Stimulated activated CD8-positive, alpha-beta memory T cell treated with anti-CD3 and anti-CD28 coated beads, Interleukin-4, amount 100 ng/mL, for 48 hours (primary cell): ENCODE measurements at places on chromosomes 3 and 15.

DNA sequence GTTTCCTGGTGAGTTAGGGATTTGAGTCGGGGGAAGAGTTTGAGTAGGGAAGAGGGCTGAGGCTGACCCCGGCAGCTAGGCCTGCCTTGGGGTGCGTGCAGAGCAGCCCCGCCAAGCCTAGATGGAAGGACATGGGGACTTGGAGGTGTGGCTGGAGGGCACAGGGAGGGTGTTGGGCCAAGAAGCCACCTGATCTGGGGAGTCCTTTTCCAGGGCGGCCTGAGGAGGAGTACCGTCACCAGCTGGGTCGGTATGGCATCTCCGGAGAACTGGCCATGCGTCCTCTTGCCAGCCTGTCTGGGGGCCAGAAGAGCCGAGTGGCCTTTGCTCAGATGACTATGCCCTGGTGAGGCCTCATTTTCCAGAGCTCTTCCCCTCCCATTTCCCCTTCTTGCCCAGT lies 6.9 kb downstream of the ABCF3 start:
- no peak for DNase-seq

DNA sequence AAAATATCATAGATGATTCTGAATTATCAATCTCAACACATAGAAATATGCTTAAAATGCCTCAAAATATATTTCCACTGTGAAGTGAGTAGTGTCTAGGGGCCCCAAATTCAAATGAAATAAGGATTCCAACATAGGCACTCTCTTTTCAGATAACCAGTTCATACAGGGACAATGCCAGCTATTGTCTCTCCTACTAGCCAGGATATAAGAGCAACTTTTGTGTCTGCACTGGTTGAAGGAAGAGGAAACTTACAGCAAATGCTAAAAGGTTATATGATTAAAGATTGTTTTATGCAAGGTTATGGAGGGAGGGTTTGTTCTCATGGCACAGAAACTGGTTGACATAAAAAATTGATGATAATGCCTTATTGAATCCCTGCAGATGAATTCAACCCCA lies 579.4 kb upstream of the ALCAM start:
- DNase-seq = no peak

DNA sequence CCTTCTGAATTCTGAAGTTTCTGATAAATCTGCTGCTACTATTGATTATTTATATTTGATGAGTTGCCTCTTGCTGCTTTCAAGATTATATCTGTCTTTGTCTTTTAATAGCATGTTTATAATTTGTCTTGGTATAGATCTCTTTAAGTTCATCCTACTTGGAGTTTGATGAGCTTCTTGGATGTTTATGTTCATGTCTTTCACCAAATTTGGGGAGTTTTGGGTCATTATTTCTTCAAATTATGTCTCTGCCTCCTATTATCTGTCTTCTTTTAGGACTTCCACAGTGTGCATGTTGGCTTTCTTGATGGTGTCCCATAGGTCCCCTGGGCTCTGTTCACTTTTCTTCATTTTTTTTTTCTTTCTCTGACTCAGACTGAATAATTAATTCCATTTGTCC lies 32.3 kb upstream of the EDEM1 start:
- no peak for DNase-seq

- DNase-seq = no peak
These were observed 294.5 kb downstream of the C3orf38 start for GRCh38 chr3:88444251-88444650.

DNA sequence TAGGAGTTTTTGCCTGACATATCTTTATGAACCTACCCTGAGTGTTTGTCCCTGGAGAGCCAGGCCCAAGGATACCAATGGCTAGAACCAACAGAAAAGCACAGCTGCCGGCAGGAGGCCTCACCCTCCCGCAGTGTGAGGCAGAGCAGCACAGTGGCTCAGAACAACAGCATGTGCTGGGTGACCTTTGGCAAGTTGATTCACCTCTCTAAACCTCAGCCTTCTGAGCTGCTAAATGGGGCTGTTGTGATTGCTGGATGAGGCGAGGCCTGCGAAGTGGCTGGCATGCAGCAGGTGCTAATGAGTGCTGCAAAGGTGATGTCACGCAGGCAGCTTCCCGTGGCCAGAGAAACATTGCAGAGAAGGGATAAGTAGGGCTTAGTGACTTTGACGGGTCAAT lies 23.3 kb downstream of the IDH2 start:
- no peak for DNase-seq

- DNase-seq = no peak
These were observed 1.2 kb upstream of the ARHGEF26 start for GRCh38 chr3:154119951-154120350.

DNA sequence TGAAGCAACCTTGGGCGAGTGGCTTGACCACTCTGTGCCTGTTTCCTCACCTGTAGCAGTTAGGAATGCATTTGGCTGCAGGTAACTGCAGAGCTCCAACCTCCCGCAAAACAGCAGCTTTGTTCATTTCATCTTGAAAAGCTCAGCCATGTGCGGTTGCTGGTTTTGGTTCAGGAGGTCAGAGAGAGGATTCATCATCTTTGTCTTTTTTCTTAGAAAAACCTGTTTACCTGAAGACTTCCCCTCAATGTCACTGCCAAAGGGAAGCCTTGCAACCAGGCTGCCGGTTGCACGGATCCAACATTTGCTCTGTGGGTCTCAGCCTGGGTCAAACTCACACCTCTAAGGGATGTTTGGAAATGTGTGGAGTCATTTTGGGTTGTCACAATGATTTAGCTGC lies 16.4 kb upstream of the FURIN start:
- no peak for DNase-seq

DNA sequence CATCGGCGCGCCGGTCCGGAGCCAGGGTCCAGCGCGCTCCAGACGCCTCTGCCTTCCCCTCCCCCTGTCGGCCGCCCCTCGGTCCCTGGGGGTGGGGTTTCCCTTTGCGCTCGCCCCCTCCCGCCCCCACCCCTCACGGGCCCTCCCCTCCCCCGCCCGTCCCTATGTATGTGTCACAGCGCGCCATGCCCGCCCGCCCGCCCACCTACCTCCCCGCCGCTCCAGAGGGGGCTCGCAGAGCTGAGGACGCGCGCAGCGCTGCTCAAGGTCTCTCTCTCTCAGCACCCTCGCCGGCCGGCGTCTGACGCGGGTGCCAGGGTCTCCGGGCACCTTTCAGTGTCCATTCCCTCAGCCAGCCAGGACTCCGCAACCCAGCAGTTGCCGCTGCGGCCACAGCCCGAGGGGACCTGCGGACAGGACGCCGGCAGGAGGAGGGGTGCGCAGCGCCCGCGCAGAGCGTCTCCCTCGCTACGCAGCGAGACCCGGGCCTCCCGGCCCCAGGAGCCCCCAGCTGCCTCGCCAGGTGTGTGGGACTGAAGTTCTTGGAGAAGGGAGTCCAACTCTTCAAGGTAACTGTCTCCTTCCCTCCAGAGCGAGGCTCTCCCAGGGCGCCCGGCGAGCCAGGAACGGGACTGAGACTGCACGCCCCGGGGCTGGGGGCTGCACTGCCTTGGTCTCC lies at the start of gene ACAN:
TSS of gene ACAN (plus strand) at position 196 of the 679 bp plus-strand sequence. CDS start 32,771 bp downstream, outside the sequence.
- DNase-seq = no peak

- DNase-seq = no peak
These were observed 8.0 kb downstream of the MCM2 start for GRCh38 chr3:127606086-127606805.

GRCh38 chr3:24589513-24589851 lies 94.8 kb upstream of the THRB start:
- DNase-seq = no peak

DNA sequence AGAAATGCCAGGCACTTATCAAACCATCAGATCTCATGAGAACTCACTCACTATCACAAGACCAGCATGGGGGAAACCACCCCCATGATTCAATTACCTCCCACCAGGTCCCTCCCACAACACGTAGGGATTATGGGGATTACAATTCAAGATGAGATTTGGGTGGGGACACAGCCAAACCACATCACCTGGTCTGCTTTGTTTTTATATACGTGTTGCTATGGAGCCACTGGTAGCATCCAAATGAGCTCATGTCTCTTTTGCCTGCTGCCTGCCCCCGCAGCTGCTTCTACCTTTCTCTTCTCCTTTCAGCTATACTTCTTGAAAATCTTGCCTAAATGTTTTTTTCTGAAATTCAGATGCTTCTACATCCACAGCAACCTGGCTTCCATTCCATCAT lies 26.8 kb upstream of the PCOLCE2 start:
- DNase-seq = no peak

- no peak for DNase-seq
These were observed 69.0 kb upstream of the LPP start for GRCh38 chr3:188084752-188085583.

DNA sequence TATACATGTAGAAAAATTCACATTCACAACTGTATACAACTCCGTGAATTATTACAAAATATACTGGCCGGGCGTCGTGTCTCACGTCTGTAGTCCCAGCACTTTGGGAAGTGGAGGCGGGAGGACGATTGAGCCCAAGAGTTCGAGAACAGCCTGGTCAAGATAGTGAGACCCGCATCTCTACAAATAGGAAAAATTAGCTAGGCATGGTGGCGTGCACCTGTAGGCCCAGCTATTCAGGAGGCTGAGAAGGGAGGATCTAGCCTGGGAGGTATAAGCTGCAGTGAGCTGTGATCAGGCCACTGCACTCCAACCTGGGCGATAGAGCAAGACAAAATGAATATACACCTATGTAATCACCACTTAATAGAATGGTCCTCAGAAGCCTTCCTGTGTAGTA lies 1.3 kb downstream of the RAD51 start:
- DNase-seq = no peak

DNA sequence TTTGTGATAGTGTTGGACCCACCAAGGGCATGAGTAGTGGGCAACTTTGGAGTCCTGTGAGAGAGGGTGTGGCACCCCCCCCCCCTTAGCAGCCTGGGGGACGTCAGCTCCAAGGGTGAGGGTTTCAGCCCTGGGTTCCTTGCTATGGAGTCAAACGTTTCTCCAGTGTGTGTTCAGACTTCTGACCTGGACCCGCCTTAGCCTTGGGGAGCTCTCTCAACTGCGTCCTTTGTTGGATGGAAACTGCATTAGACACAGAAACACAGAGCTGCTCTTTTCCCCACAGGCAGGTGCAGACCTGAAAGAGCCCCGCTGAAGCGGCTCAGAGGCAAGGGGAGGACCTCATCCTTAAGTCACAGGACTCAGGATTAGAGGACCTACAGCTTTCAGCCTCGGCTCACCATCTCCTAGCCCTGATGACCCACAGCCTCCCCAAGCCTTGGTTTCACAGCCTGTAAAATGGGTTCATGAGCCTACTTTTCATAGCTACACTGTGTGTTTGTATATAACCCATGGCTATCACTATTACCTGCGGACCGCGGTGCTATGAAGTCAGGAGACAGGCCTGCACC lies 19.9 kb downstream of the ZNF710 start:
- DNase-seq = peak; percentile 17

- no peak for DNase-seq
These were observed 8.1 kb downstream of the CTNNB1 start for GRCh38 chr3:41207355-41207754.

DNA sequence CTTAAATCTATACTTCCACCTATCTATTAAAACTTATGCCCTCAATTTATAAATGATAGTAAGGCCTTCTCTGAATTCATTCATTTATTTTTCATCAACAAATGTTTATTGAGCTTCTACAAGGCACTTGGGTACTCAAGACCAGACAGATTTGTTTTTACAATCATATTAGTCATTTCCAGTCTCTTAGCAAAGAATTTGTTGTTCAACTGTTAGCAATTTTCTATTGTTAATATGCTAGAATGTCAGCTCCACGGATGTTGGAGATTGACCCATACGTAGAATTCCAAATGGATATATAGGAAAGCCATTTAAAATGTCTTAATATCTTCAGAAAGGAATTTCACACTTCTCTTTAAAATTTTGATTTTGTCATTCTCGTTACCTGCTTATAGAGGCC lies 36.7 kb downstream of the ZBTB38 start:
- DNase-seq = no peak

DNA sequence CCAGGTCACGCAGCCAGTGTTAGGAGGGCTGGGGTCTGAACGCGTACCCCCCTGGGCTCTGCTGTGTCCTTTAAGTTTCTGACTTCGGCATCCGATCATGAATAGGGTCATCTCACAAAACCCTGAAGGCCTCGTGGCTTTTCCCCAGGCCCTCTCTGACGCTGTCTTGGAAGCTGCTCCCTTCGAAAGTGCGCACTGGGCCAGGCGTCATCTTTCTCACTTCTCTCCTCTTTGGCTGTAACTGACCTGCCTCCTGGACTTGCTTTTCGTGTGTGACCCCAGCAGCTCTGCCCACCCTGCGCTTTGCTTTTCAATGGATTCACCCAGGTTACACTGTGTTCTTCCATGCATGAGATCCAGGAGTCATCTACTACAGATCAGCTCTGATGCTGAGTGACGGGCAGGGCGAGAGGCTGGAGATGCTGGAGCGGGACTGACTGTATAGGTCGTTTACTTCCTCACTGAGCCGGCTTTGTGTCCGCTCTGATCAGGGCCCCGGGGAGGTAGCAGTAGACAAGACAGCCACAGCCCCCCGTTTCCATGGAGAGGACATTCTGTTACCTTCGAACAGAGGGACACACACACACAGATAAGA lies 45.0 kb upstream of the PCSK6 start:
- no peak for DNase-seq

GRCh38 chr3:61626484-61626883 lies 65.1 kb downstream of the PTPRG start:
- no peak for DNase-seq

GRCh38 chr15:25792128-25792527 lies 71.0 kb downstream of the ATP10A start:
- no peak for DNase-seq

DNA sequence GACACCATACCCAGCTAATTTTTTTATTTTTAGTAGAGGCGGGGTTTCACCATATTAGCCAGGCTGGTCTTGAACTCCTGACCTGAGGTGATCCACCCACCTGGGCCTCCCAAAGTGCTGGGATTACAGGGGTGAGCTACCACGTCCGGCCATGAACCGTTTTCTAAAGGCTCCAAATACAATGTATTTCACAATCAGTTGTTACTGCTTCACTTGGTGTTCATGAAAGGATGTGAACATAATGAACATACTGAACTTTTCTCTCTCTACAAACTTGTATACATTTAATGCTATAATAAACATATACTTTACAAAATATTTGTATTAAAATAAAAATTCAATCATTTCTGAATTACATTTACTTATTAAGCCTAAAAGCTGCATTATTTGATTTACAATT lies 28.9 kb downstream of the TBL1XR1 start:
- DNase-seq = no peak

DNA sequence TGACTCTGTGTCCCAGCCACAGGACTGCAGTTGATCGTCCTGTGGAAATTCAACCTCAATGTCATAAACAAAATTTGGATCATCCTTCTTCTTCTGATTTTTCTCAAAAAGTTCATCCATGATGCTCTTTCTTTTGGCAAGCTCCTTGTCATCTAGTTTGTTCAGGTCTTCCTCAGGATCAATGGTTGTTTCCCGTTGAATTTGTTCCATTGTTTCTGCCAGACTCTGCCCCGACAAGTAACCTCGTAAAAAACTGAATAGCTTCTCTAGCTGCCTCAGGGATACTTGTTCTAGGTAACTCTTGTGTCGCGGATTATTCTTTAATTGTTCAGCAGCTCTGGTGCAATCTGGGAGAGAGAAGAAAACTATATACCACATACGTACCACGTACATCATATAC lies 4.5 kb downstream of the CEP19 start:
- DNase-seq = no peak

GRCh38 chr3:14434126-14434497 lies 31.7 kb downstream of the SLC6A6 start:
- no peak for DNase-seq
